ENCODE measurements at places on chromosomes 5 and 9.
A peak's percentile ranks its signal among the peaks of the same experiment; 100 is the strongest.

DNA sequence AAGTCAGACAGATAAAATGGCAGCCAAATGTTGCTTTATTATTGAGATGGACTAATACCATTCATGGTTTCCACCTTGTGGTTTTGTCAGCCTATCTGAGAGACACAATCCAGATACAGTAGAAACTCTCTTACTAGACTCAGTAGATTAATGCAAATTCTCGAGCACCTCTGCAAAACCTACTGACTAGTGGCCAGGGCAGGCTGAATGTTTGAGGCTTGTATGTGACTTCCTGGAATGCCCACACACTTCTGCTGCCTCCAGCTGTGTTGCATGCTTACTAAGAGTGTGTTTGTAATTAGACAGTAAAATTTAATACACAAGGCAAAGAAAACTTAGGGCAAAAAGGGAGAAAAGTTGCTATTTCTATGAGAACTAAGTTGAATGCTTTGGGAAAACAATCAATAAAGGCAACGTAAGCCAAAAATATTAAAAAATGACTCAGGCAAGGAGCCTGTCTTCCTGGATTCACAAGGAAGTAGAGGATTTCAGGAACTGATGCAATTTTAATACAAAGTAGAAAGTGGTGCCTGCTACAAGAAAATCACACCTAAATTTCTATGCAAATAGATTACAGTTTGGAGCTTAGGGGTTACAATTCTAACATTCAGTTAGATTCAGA is 30.2 kb upstream of the CCNG1 start:
- peak; percentile 30 for DNase-seq

- DNase-seq = no peak
Observed at GRCh38 chr5:146660376-146660960, 144.5 kb upstream of the GPR151 start.

- DNase-seq = no peak
Observed at GRCh38 chr5:6833406-6833805, 120.2 kb downstream of the TENT4A start.

- no peak for DNase-seq
Observed at GRCh38 chr9:68951879-68952659, 61.8 kb downstream of the PRKACG start.

- DNase-seq = peak; percentile 48
Observed at GRCh38 chr5:109907731-109908130, 218.0 kb downstream of the MAN2A1 start.

DNA sequence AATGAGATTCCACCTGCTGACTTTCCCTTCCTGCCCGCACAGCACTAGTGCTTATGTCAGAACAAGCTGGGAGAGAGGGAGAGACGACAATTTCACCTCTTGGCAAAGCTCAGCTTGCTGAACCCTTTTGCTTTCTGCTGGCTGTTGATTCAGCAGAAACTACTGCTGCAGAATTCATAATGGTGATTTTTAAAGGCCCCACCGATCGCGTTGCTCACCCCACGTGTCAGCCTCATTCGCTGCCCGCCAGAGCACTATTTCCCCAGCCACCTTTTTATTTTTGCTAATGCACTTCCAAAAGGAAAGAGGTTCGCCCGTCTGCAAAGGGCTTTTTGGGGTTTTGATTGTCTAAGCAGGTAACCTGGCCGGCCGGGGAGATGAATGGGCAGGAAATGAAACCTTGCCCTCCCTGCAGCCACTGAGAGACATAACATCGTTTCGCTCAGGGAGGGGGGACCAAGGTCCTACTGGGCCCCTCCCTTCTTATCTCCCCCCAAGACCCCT is 1.3 kb downstream of the PPP2R2B start:
- DNase-seq = no peak

DNA sequence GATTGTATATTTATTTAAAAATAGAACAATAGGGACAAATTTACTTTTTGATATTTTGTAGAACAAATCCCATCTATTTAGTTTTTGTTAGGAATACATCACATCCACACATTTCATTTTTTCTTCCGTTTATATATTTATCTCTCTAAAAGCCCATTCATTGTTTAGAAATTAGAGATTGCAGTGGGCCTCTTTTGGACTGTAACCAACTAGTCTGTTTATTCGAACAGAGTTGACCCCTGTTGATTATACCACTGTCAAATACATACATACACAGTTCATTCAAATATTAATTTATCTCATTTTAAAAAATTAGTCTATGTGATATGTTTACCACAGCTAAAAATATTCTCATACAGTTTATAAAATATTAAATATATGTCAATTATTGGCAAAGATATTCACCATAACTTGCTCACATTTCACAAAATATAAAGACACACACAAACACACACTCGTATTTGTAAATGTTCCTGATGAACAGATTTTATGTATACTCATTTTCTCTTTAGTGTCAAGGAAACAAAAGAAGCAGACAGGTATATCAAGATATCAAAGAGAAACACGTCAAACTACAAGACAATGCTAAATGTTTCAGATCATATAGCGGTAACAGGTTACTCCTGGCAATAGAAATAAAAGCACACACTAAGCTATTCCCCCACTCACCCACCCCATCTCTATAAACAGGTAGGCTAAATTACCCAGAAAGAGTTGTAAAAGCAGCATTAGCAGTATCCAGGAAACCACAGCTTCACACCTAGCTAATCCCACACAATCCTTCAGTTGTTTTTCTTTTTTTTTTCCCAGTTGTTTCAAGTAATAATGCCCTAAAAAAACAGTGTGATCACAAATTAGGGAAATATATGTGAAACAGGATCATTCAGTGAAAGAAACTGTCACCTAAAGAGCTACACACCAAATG is 283.9 kb downstream of the ADAMTS6 start:
- DNase-seq = no peak

- peak; percentile 45 for DNase-seq
Observed at GRCh38 chr9:83430681-83431080, 107.5 kb downstream of the FRMD3 start.

DNA sequence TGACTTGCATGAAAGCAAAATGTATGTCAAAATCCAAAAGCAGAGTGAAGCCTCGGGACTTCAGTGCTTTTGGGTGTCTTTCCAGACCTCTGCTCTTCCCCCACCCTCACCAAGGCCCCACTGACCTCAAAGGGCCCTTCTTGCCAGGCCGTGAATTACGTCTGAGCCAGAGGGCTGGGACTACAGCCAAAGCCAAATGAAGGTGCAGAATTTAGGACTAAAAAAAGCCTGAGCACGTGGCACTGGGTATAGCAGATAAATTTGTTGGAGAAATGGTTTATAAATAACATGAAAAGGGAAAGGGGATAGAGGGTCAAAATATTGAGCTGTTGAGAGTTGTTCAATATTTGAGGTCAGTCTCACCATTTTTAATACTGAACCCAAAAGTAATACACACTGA is 163.4 kb downstream of the GHR start:
- DNase-seq = no peak

DNA sequence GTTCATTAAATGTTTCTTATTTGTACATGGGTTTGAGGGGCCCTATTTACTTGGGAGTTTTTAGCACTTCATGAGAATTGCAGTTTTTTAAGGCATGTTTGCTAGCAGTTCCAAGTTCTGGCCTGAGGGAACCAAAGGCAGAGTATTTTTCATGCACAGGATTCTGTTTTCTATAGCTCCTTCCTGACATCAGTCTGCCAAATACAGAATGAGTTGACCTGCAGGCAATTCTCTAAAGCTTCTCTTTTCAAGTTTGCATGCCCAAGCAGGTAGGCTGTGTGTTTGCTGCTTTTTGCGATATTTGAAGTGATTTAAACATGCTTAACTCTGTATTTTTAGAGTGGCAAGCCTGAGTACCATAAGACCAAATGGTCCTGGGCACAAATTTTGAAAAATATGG is 75.8 kb downstream of the AOPEP start:
- DNase-seq = no peak

- DNase-seq = no peak
Observed at GRCh38 chr5:4859500-4860235, 280.5 kb upstream of the ADAMTS16 start.

DNA sequence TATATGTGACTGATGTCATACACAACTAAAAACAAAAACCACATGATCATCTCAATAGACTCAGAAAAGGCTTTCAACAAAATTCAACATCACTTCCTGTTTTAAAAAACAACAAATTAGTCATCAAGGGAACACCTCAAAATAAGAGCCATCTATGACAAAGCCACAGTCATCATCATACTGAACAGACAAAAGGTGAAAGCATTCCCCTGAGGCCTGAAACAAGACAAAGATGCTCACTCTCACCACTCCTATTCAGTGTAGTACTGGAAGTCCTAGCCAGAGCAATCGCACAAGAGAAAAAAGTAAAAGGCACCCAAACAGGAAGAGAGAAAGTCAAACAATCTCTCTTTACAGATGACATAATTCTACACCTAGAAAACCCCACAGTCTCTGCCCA is 893.5 kb upstream of the EDIL3 start:
- peak; percentile 5 for DNase-seq

- no peak for DNase-seq
Observed at GRCh38 chr5:54088081-54088480, 222.3 kb downstream of the ARL15 start.

GRCh38 chr9:27653957-27654356 is 80.7 kb upstream of the C9orf72 start:
- DNase-seq = no peak

DNA sequence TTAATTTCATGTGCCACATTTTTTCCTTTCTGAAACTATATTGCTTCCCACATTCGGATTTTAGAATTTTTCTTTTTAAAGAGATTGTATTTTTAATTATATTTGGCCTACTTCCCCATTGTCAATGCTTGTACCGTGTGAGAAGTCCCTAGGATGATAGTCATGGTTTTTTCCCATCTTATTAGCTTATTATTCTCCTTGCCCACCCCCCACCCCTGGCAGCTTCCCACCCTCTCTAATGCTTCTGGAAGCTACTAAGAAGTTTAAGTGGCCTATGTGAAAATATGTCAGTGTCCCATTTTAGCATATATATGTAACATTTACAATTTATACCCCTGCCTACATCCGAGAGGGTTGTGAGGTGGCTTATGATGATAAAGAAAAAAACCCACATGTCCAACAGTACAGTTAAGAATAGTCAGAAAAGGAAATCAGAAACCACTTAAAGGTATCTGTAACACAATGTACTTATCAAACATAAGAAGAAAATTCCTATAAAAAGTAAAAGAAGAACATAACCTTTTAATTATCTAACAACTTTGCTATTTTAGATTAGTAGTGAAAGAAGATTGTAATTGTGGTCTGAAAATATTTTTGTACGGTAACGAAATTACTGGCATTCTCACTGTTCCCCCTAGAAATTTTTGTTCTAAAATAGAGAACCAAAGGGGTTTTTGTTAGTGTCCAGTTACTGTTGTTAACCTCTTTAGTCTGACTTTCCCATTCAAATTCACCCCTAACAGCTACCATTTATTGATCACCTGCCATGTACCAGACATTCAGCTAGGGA is 62.1 kb downstream of the SLC44A1 start:
- DNase-seq = no peak

GRCh38 chr9:137295849-137296669 is 6.0 kb downstream of the NRARP start:
- no peak for DNase-seq
